NCI-H2171 treated with DMSO at 0.1 percent for 48 hours (cell line): ENCODE measurements at places on chromosomes 5 and 9.

GRCh38 chr5:140642718-140643117 lies 3.5 kb downstream of the TMCO6 start:
- DNase-seq = no peak

GRCh38 chr9:98973576-98973975 lies 29.9 kb downstream of the COL15A1 start:
- no peak for DNase-seq

DNA sequence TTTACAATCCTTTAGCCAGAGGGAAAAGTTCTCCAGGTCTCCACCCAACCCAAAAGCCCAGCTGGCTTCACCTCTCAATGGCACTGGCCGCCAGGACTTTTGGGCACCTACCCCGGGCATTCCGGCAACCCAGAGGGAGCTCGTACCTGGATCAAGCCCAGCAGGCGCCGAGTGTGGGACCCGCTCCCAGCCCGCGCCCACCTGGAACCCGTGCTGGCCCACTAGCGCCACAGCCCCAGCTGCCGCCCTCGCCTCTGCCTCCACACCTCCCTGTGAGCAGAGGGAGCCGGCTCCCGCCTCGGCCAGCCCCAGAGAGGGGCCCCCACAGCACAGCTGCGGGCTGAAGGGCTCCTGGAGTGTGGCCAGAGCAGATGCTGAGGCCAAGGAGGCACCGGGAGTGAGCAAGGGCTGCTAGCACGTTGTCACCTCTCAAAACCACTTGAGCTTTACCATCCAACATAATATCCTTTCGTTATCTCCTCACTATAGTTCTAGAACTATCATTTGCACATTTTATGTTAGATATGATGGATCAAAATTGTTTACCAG lies 69.7 kb downstream of the GCNT1 start:
- DNase-seq = no peak

DNA sequence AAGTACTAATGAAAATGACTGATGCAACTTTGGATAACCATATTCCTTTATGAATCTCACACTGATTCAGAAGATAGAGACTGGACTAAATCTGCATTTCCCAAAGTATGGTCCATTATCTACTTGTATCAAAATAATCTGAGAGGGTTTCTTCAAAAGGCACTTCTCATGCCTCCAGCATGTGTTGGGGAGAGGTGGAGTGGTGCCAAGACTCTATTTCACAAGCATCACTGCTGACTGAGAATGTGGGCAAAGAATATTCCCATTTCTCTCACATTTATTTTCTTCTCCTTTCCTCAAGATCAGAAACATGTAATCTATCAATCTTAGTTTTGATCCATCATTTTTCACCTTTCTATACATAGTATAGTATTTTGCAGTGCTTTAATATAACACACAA lies 135.4 kb downstream of the GABRB2 start:
- DNase-seq = no peak

- DNase-seq = peak; percentile 67
Measured at GRCh38 chr9:121282277-121283079, 14.5 kb downstream of the GSN start.

DNA sequence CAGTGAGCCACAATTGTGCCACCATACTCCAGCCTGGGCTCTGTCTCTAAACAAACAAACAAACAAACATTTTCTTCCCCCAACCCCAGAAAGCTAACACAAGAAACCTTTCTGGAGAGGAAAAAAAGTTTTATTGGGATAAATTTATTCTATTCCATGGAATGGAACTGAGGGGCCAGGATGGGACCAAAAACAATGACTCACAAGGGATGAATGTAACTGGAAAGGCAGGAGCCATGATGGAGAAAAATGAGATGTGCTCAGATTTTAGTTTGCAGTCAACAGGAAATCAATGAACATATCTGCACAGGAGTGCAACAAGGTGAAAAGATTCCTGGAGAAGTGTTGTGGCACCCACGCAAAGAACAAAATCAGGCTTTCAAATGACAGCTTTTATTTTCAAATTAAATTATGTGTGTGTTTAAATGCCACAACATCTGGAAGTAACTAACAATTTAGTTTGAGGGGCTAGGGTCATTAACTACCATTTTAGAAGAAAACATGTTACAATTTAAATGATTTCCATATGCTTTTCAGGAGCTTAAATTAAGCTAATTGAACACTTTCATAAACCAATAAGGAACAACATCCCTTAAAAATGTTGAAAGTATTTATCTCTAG lies 208.6 kb downstream of the TSSK1B start:
- no peak for DNase-seq

DNA sequence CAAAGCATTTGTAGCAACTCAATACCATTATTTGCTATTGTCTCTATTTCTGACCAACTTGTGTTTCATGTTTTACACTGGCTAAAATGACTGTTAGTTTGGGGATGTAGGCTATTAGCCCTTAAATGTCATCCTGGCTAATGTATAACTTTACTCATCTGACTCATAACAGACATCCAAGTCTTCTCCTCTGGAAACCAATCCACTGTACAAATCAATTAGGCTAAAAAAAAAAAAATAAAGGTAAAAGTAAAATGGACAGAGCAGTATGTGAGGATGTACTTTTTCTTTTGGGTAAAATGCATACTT lies 20.6 kb downstream of the MEGF9 start:
- DNase-seq = no peak

GRCh38 chr5:179275941-179276837 lies 69.1 kb downstream of the ADAMTS2 start:
- no peak for DNase-seq
